Psoas muscle (tissue), 8 donors: ENCODE measurements at places on chromosomes 16 and 17. TPM values are rescaled to one million over a fixed set of nuclear protein-coding genes. Genes with fewer than 3 reads are reported as not detected.

GRCh38 chr17:73165616-73166404 lies 1.0 kb downstream of the SSTR2 start:
- DNase-seq, result no peak
- H3K36me3 ChIP-seq, result no peaks in the 10 kb centered on the region
- no peak overlapping the region for H3K27ac ChIP-seq
- peak overlapping the region; percentile 65 for H3K4me3 ChIP-seq
- peaks cover 4% of the 10 kb centered on the region for H3K4me1 ChIP-seq

CALB2 gene
- 0.34 TPM for total RNA-seq

GRCh38 chr17:50934672-50935220 lies 68.6 kb upstream of the TOB1 start:
- DNase-seq, result no peak
- H3K4me3 ChIP-seq, result no peak overlapping the region
- H3K27ac ChIP-seq, result peak overlapping the region; percentile 99

- no peak overlapping the region for H3K4me3 ChIP-seq
- peaks cover 19% of the 10 kb centered on the region for H3K4me1 ChIP-seq
- peaks cover 12% of the 10 kb centered on the region for H3K36me3 ChIP-seq
Observed at GRCh38 chr16:10529895-10530669, 50.3 kb downstream of the EMP2 start.

SPNS3 gene
- not detected for total RNA-seq

DNA sequence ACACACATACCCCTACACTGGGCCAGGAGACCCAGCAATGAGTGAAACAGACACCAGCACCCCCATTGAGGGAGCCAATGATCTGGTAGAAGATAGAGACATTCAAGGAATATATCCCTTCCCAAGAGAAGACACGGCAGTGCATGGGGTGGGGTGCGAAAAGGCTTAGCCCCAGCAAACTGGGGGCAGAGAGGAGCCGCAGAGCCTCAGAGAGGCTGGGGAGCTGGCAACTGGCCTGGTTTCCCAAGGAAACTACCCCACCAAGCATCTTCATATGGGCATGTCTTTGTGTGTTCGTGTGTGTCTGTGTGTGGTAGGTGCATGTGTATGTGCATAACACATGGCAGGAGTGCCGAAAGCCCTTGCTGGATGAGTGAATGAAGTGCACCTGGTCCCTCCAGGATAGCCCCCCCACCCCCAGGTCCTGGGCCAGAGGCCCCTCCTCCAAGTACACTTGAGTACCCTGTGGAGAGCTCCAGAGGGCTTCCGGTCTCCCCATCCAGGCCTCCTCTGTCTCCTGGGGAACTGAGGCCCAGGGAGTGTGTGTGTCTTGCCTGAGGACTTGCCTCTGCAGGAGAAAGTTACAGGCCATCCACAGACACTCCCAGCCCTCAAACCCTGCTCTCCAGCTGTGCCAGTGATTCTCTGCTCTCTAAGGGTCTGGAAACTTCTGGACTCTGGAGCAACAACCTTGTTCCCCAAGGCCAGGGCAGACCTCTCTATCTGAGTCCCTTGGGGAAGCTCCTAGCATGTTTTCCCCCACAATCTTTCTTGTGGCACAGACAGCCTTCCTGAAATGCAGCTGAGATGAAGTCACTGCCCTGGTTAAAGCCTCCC lies 15.9 kb downstream of the TBX2 start:
- H3K27ac ChIP-seq, result peak overlapping the region; percentile 23
- DNase-seq, result no peak

DNA sequence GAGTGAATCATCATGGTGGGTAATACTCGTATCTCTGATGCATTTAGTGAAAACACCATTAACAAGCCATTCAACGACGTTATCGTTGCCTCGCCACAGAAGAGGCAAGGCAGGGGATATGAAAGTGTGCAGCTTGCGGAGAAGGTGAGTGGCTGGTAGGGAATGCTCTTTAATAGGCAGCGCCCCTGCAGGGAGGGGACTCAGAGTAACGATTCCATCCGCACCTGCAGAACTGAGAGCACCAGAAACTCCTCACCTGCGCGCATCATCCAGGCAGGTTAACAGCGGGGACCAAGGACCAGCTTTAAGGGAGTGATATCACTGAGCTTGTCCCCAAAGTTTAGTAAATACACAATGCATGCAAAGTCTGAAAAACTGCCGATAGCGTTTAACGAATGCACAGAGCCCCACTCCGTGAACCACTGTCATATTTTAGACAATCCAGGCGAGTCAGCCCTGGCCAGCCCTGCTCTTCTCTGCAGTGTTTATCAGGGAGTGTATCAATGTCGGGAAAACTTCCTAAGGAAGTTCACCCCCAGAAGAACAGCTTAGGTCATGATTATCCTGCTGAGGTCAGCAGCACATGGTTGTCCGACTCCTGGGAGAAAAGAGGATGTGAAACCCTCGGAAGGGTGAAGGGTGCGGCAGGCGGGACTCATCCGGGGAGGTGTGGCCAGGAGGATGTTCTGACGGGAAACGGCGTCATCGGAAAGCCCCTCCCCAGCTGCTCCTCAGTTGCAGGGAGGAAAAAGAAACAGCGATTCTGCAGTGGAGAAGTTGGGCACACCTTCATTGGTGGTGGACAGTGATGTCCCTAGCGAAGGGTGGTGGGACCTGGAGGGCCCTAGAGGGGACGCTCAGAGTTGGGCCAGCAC lies 68.5 kb upstream of the DNAH17 start:
- H3K27me3 ChIP-seq, result no peaks in the 10 kb centered on the region
- H3K4me1 ChIP-seq, result no peaks in the 10 kb centered on the region
- no peaks in the 10 kb centered on the region for H3K36me3 ChIP-seq
- H3K27ac ChIP-seq, result peak overlapping the region; percentile 47

- H3K27ac ChIP-seq, result no peak overlapping the region
- no peaks in the 10 kb centered on the region for H3K27me3 ChIP-seq
- H3K4me1 ChIP-seq, result peaks cover 18% of the 10 kb centered on the region
- DNase-seq, result no peak
Observed at GRCh38 chr17:27634776-27635175, 3.8 kb downstream of the LGALS9 start.

DPEP2 gene
- total RNA-seq, result 1.1 TPM

DNA sequence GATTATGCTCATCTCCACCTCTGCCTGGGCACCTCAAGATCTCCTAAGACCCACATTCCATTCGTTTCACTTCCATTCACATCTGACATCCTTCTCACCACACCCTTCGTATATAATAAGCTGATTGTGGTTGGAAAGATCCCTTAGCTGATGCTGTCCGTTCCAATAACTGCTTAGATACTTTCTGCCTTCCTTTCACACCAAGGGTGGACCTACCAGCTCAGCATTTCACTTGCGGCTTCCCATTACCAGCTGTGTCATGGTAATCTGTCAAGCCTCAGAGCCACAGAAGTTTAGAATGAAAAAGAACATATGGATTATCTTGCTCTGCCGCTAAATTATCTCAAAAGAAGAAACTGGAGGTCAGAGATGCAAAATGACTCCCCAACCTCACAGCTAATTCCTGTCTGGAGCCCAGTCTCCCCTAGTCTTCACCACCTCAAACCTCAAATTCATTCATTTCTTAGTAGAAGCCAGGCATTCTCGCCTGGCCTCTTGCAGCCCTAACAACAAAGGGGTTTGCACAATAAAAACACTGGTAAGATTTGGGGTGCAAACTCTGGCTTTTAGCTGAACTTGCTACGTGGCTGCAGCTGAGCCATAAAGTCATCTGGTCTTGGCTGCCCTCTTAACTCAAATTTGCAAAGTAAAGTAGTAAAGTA lies 182.8 kb upstream of the HS3ST3A1 start:
- DNase-seq, result no peak
- H3K4me1 ChIP-seq, result no peaks in the 10 kb centered on the region
- H3K4me3 ChIP-seq, result no peak overlapping the region
- H3K27ac ChIP-seq, result no peak overlapping the region
- H3K27me3 ChIP-seq, result no peaks in the 10 kb centered on the region

- no peaks in the 10 kb centered on the region for H3K27me3 ChIP-seq
- H3K27ac ChIP-seq, result no peak overlapping the region
- peak; percentile 13 for DNase-seq
- no peak overlapping the region for H3K4me3 ChIP-seq
- peaks cover 64% of the 10 kb centered on the region for H3K36me3 ChIP-seq
Observed at GRCh38 chr16:3971261-3971660, 90.7 kb upstream of the CREBBP start.

- H3K36me3 ChIP-seq, result no peaks in the 10 kb centered on the region
- peak overlapping the region; percentile 96 for H3K4me3 ChIP-seq
- H3K27me3 ChIP-seq, result no peaks in the 10 kb centered on the region
- no peak overlapping the region for H3K27ac ChIP-seq
- H3K4me1 ChIP-seq, result peaks cover 7% of the 10 kb centered on the region
- no peak for DNase-seq
Observed at GRCh38 chr16:11253009-11253994, 2.7 kb downstream of the SOCS1 start.

- no peaks in the 10 kb centered on the region for H3K27me3 ChIP-seq
- H3K4me3 ChIP-seq, result peak overlapping the region; percentile 56
- peaks cover 61% of the 10 kb centered on the region for H3K4me1 ChIP-seq
- no peaks in the 10 kb centered on the region for H3K36me3 ChIP-seq
- peak; percentile 85 for DNase-seq
- peak overlapping the region; percentile 98 for H3K27ac ChIP-seq
Observed at GRCh38 chr17:78342449-78343186, 17.3 kb downstream of the SOCS3 start.

CMTM2 gene
- total RNA-seq, result not detected

TSNAXIP1 gene
- total RNA-seq, result 0.36 TPM

DNA sequence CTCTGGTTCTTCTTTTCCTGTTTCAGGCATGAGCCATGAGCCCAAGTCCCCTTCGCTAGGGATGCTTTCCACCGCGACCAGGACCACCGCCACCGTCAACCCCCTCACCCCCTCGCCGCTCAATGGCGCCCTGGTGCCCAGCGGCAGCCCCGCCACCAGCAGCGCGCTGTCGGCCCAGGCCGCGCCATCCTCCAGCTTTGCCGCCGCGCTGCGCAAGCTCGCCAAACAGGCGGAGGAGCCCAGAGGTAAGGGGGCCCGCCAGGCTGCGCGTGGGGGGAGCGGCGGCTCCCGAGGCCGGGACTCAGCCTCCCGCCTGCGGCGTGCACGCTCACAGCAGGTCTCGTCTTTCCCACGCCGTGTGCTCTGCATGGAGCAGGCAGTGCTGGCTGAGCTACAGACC lies 20.8 kb downstream of the GSE1 start:
- no peaks in the 10 kb centered on the region for H3K27me3 ChIP-seq
- no peak overlapping the region for H3K27ac ChIP-seq
- H3K4me1 ChIP-seq, result peaks cover 42% of the 10 kb centered on the region
- no peak overlapping the region for H3K4me3 ChIP-seq
